ENCODE measurements at places on chromosomes 1 and 21. TPM values are rescaled to one million over a fixed set of nuclear protein-coding genes. Genes with fewer than 3 reads are reported as not detected.

GRCh38 chr1:213008564-213008963, 7.1 kb downstream of the ANGEL2 start:
- DNase-seq: no peak

DNA sequence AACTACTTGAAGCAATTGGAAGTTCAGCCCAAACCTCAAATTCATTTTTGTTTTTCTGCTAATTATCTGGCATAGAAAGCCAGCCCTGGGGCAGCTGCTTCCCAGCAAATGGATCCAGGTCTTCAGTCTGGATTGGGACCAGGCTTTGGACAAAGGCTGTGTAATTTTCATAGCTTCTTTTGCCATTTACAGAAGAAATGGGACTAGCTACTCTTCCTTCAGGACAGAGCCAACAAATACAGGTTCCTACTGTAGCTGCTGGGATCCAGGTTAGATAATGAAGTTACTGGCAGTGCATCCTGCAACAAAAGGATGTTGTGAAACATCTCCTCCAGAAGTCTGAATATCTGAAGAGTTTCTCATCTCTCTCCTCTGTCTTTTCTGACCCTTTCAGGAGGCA, 171.5 kb upstream of the CAMK1G start:
- no peak for DNase-seq

DNA sequence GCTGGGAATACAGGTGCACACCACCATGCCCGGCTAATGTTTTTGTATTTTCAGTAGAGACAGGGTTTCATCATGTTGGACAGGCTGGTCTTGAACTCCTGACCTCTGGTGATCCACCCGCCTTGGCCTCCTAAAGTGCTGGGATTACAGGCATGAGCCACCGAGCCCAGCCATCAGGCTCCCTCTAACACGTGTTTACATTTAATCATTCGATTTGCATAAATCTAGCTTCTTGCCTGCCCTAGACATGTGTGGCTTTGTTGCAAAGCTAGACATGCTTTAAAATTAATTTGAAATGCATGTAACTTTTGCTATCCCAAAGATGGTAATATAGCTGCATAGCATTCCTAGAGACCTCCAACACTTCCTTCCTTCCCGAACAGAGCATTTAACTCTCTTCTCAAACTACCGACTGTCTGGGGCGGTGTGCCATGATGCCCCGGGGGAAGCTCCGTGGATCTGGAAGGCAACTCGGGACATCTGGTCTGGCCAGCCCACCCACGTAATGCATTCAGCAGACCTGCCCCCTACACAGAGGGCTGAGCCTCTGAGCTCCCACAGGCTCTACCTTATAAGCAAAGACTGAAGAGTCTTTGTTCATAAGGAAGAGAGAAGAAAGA, 34.6 kb upstream of the NID1 start:
- DNase-seq: no peak

GRCh38 chr1:43302721-43303470, 2.1 kb downstream of the TIE1 start:
- peak; percentile 13 for DNase-seq

DNA sequence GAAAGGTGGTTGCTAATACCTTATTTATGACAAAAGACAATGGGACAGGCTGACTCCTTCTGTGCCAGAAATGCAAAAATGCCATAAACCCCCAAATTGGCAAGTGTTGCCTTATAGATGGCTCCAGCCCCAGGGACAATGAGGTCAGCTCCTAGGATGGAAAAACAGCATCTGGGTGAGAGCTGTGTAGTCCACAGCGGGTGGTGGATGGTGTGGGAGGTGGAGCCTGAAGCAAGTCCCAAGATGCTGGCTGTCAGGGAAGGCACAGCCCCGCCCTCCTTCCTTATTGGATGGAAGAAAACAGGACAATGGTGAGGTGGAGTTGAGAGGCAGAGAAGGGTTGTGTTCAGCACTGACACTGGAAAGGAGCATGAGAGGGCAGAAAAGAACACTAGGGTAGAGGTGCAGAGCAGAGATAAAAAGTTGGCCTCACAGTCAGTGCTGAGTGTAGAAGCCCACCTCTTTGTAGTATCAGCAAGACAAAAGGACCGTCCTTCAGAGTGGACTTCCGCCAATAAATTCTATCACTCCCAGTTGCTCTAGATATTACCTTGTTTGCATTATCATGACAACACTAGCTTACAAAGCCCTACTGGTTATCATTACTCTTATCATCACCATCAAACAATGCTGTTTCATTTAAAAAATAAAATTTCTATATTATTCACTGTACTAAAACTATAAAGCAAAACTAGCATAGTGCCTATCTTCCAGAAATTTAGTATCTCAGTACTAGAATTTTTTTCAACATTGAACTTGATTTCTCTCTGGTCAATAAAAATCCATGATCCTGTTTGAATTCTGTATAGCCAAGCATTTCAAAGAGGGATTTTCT, 3.7 kb upstream of the SDE2 start:
- DNase-seq: peak; percentile 89

- no peak for DNase-seq
Observed at GRCh38 chr1:178973652-178974101, 52.0 kb upstream of the FAM20B start.

ENTREP3 gene
- 21.3 TPM for total RNA-seq

IL20 gene
- not detected for total RNA-seq

SPAG17 gene
- not detected for total RNA-seq
